Activated naive CD8-positive, alpha-beta T cell treated with anti-CD3 and anti-CD28 coated beads, Interleukin-2, amount 50 U/mL, for 16 hours (primary cell): ENCODE measurements at places on chromosomes 7 and 10.

GRCh38 chr7:146591976-146592375, 475.4 kb downstream of the CNTNAP2 start:
- no peak for DNase-seq

GRCh38 chr7:105269397-105269796, 119.3 kb downstream of the SRPK2 start:
- no peak for DNase-seq

- DNase-seq = no peak
These were observed 398.0 kb downstream of the NXPH1 start for GRCh38 chr7:8831376-8831775.

GRCh38 chr10:11113156-11113555, 95.5 kb downstream of the CELF2 start:
- DNase-seq = no peak

DNA sequence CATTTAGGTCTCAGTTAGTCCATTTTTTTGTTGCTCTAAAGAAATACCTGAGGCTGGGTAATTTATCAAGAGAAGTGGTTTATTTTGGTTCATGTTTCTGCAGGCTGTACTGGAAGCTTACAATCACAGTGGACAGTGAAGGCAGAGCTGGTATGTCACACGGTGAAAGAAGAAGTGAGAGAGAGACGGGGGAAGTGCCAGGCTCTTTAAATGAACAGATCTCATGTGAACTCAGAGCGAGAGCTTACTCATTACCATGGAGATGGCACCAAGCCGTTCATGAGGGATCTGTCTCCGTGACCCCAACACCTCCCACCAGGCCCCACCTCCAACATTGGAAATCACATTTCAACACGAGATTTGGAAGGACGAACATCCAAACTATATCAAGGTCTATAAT, 18.9 kb upstream of the PNLIPRP3 start:
- DNase-seq = no peak

DNA sequence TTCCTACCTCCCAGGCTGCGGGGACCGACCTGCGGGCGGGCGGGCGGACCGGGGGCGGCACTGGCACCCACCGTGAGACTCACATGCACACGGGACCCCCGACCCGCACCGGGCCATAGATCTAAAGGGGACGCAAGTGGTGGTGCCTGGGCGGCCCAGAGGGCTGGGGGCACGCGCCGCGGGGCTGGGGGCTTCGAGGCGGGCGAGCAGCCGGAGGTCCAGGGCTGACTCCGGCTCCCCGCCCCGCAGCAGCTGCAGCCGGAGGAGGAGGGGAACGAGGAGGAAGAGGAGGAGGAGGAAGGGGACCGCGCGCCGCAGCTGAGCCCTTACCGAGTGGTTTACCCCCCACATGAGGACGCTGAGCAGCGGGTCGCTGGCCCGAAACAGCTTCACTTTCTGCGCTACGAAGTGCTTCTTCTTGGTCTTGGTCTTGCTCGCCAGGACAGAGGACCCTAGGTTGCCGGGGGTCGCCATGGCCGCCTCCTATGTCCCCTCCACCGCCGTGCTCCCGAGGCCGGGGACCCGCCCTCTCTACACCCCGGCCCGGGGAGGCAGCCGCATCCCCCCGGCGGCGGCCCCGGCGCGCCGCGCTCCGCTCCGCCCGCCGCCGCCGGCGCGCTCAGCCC, 412 bp downstream of the PIP4K2A start:
- no peak for DNase-seq

GRCh38 chr7:31160941-31161340, 108.8 kb downstream of the ADCYAP1R1 start:
- no peak for DNase-seq

DNA sequence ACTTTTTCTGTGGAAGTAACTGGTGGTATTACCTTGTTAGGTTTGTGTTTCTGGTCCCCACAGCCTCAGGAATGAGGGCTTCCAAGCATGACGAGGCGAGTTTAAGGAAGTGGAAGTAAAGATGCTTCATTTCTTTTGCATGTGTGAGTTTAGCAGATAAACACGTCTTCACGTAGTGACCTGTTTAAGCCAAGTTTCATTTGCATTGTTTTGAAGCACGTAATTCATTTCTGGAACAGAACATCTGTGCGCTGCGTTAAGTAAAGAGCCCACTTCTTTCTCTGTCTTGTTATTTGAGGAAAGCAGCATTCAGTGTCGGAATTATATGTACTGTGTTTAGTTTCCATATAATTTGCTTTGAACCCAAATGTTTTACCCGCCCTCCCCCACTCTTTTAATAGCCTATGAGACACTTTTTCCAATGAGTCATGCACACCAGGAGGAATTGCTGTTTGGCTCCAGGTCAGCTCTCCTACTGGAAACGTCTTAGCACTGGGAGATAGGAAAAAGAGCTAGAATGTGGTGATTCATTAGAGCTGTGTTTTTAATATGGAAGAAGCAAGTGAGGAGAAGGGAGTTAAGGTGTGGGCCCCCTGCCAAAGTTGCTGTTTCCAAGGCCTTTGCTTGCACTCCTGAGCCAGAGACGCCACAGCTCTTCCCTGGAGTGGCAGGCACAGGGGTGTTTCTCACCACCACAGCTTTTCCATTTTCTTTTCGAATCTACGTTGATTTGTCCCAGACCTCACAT, 36.7 kb downstream of the BTBD16 start:
- no peak for DNase-seq

DNA sequence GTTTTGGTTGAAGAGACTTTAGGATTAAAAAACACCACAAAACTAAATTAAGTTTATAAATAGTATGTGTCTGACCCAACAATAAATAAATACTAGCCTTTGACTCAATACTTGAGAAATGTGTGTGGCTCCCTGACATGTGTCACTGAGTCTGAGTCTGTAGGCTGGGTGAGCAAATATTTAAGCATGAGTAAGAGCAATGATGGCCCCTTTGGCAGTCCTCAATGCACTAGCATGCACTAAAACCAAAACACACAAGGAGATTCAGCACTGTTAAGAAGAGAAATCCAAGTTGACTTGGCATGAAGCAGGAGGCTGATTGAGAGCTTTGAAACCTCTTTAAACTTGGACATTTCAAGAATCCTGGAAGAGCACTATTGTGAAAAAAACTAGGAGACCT, 37.1 kb downstream of the CCDC71L start:
- no peak for DNase-seq

- DNase-seq = no peak
These were observed 126.5 kb upstream of the UNC5B start for GRCh38 chr10:71085689-71086438.

DNA sequence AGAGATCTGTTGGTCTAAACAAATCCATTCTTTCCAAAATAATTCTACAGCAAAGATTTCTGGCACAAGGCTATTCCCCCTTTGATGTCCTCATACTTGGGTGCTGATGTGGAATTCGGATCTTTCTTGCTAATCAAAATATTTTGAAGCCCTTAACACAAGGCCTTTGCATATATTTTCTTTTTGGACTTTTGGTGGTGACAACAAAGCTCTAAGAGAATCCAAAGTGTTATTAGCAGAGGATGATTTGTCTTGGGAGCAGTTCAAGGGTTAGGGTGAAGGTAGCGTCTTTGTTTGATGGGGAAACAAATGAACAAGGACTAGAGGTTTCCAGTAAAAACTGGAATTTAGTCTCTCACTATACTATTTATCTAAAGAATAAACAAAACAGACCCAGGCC, 197.9 kb downstream of the CDCA7L start:
- no peak for DNase-seq

GRCh38 chr10:580778-581177, 108.7 kb downstream of the DIP2C start:
- DNase-seq = no peak

GRCh38 chr10:92027141-92027540, 103.6 kb downstream of the BTAF1 start:
- no peak for DNase-seq

DNA sequence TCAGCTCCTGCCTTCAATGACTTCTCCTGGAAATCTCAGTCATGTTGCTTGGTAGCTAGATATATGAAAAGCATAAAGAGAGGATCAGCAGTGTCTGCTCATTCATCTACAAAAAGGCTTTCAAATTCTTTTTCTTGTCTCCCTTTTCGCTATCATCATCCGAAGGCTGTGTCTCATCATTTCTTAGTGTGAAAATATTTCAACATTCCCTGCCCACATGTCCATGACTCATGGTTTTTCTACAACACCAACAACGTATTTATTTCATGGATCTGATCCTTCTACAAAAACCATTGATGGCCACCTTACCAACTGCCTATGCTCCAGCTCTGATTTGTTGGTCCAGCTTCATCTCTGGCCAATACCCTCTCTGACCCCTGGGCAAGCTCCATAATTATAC, 472.5 kb upstream of the GHITM start:
- DNase-seq = no peak

- no peak for DNase-seq
These were observed 54.1 kb upstream of the MKRN1 start for GRCh38 chr7:140533394-140533872.

DNA sequence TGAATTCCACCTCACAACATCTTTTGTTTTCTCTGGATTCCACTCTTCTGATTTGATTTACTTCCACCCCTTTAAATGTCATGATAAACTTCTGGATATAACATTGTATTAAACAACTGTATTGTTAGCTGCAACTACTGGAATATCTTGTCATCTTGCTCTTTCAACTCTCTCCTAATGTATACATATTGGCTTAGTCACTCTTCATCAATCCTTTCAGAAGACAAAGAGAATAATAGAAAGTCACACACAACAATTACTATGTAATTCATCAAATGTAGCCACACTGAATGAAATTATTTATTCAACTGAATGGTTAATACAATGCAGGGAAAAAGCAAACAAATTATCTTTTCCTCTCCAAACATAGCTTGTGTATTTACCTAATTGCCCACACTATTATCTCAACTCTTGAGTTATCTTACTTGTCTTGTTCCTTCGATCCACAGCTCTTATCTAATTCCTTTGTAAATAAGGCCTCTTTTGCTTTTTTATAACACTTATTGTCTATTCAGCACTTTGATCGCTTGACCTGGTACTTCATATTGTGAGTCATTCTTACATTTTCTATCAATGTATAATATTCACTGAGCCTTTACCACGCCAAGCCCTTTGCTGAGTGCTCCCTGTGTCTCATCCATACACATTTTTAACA, 16.7 kb downstream of the SEMA3A start:
- no peak for DNase-seq

DNA sequence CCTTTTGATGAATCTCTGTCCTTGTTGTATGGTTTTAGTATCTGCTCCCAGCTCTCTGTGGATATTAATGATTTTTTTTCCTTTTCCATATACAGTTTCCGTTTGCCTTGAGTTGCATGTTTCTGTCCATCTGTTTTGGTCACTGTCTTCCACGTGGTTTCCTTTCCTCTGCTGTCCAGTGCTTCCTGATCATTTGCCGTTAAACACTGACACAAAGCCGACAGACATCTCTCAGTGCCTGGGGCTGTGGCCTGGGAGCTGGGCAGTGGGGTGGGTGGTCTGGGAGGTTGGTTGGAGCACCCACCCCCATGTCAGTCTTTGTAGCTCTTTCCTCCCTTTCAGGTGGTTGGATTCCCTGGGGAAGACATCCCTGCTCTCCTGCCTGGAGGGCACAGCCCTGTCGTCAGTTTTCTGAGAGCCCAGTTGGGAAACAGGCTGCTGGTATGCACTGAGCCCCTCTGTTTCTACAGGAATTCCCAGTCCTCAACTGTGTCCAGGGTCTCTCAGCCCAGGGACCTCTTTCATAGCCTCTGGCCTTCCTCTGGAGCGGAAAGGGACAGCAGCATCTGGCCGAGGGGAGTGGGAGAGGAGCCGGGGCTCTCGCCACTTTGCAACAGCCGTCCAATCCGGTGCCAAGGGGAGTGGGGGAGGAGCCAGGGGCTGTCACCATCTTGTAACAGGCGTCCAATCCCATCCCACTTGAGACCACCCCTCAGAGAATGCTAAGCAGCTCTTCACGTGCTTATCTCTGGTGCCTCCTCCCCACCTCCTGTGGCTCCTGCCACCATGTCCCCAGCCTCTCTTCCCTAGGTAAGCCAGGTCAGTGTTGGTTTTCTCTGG, 26.7 kb upstream of the MKI67 start:
- no peak for DNase-seq

- DNase-seq = no peak
These were observed 113.3 kb downstream of the GLI3 start for GRCh38 chr7:42123716-42124115.

DNA sequence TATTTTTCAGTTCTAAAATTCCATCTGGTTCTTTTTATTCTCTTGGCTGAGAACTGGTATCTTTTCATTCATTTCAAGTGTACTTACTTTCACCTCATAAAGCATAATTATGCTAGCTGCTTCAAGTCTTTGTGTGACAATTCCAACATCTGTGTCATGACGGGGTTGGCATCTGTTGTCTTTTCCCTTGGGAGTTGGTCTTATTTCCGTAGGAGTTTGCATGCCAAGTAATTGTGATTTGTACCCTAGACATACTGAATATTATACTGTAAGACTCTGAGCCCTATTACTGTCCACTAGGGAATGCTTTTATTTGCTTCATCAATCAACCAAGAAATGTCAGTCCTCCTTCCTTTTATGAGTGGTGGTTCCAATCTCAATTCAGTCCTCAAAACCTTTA, 24.6 kb upstream of the HUS1 start:
- no peak for DNase-seq

GRCh38 chr10:115026746-115027140, 66.4 kb upstream of the ATRNL1 start:
- no peak for DNase-seq

GRCh38 chr7:40527723-40528122, 392.9 kb downstream of the SUGCT start:
- DNase-seq = no peak

DNA sequence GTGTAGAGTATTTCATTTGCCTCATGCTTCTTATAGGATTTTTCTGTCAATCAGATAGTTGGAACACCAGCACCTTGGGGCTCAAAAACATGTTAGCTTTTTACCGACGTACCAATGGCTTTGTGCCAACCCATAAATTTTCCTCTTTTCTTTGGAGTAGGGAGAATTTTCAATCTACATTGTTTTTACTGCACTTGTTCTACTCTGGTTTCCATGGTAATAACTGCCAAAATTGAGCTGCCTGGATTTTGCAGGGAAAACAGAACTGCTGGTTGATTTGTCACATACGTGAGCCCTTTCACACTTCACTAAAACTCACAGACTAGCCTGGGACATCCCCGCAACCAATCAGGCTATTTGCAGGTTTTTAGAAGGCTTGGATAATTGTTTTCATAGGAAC, 189.7 kb downstream of the ARHGAP21 start:
- DNase-seq = no peak

GRCh38 chr10:35043796-35044344, 46.3 kb downstream of the CUL2 start:
- DNase-seq = no peak
